ENCODE measurements at places on chromosomes 11 and 22.

GRCh38 chr22:24503137-24503842 lies 8.2 kb downstream of the UPB1 start:
- no peak for DNase-seq

DNA sequence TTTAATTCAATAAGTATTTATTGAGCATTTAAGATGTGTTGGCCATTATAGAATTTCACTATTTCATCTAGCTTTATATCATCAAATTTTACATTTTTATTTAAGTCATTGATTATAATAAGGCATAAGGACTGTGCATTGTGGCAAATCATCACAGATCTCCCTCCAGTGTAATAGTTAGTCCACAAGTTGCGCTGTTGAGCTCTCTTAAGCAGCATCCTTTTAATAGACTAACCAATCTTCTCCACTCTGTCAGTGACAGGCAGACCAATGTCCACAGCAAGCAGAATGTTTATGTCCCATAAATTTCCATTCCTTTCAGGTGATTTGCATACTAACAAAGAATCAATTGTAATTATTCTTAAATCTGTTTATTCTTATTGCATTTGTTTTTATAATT lies 595.3 kb upstream of the CCDC90B start:
- no peak for DNase-seq

DNA sequence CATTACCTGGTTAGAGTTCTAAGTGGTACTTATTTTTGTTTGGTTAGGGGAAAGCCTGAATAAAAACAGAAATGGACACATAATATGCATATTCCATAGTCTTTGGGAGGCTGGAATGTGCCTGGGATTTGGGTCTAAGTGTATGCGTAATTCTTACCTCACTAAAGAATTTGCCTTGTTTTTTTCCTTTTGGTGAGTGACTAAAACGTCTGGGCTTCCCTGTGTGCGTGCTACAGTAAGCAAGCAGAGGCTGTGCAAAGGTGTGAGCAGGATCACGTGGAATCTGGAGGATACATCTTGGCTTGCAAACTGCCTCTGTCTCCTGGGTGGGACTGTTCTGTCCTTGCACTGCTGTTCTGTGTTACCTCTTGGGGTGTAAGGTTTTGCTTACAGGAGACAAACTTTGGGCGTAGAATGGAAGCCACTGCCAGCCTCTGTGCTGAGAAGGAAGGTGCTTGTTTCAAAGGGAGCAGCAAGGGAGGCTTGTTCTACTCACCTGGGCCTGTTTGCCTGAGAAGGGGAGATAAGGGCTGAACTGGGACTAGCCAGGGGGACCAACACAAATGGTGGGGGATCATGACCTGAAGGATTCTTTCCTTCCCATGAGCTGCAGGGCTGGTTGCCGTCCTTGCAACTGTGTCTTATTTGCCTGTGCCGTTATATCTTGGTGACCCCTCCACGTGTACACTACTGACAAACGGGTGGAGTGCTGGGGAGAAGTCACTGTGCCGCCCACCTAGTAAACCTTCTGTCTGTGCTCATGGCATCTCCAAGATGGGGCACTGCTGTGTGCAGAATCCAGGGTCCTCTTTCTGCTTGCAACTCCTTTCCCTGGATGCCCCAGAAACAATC lies 4.5 kb downstream of the NEAT1 start:
- no peak for DNase-seq

DNA sequence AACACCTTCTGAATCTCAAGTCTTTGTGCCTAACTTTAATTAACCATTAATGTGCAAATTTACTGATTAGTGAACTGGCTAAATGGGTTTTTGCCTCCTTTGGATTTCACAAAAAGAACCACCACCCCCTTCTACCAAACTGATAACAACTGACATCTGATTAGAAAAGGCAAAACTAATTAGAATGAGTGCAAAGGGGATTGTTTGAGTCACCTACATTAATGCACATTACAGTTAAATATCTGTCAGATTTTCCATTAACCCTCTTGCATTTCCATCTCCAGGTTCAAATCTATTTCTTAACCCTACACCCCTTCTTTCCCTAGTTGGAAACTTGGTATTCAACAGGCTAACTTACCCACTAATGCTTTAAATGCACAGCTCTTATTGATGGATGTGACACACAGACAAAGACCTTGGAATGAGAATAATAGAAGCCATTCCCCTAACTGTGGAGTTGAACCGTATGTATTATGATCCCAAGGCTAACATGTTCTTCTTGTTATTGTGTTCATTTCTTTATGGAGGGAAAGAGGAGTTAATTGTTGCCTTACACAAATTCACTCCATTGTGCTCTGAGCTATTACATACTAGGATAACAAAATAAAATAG lies 161.5 kb upstream of the MTMR2 start:
- no peak for DNase-seq

DNA sequence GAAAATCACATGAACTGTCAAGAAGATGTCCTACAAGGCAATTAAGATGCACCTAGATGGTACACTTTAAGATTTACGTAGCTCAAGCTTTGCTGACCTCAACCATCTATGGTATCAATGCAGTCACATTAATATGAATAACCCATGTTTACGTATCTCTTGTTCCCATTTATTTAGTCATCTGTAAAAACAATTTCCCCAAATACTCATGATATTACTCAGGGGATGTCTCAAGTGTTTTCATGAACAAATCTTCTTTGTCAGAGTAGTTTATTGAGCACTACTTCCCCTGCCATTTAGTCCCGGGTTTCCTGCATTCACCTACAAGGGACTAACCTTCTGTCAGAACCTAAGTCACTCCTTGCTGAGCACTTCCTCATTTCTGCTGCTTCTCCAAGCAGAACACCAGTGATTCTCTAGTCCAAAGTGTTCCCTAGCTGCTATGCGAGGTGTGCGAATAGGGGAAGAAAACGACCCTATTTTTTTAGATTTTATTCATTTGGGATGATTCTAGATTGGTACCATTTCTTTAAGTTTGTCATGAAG lies 554.3 kb upstream of the LRRC4C start:
- DNase-seq: no peak
